Cortex of kidney (tissue), 1 donor: ENCODE measurements at places on chromosomes 6 and 20.

DNA sequence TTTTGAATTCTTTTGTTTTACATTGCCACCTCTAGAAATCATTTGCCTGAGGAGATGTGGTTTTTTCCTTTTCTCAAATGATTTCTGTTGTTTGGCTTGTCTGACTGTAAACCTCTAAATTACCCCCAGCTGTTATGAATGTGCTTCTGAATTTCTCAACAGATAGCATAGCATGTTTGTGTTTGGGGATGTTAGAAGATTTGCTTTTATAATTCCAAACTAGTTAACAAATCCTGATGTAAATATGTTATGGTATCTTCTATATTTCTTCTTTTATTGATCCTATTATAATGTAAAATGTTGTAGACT is 31.6 kb upstream of the EZR start:
- no peak for DNase-seq

GRCh38 chr6:91020744-91021143 is 433.9 kb upstream of the MAP3K7 start:
- no peak for DNase-seq

- no peak for DNase-seq
These were observed 8.7 kb upstream of the ILRUN start for GRCh38 chr6:34705241-34705640.

GRCh38 chr6:33057222-33058150 is 16.0 kb downstream of the HLA-DPA1 start:
- DNase-seq, result no peak

GRCh38 chr6:28900577-28901256 is 23.1 kb downstream of the TRIM27 start:
- no peak for DNase-seq

GRCh38 chr6:33320315-33321181 is 3.0 kb upstream of the ZBTB22 start:
- no peak for DNase-seq

GRCh38 chr6:168411793-168412192 is 29.2 kb upstream of the SMOC2 start:
- no peak for DNase-seq

DNA sequence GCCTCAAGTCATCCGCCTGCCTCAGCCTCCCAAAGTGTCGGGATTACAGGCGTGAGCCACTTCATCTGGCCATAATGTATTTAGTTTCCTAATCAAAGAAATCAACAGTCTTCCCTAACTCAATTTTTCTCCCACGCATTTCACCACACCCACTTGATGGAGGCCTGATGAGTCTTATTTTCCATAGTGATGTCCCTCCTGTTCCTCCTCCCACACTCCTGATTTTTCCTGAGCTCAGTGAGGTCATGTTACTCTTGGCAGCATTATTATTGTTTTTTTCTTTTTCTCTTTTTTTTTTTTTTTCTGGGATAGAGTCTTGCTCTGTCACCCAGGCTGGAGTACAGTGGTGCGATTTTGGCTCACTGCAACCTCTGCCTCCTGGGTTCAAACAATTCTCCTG is 8.9 kb downstream of the ABRACL start:
- DNase-seq, result no peak

DNA sequence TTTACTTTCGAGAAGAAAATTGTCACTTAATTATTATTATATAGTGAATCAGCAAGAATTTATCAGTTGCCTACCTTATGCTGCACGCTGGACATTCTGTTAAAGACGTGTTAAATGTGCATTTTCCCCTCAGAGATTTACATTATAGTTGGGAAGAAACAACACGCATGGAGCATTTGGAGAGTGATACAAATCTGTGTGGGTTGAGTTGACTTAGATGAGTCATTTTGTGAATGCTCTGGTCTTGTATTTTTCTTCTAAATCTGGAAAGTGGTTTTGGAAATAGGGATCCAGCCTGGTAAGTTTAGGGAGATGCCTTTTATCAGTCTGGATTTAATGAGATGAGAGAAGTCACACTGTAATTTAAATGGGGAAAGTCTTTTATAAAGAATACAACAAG is 24.0 kb upstream of the SMIM26 start:
- DNase-seq, result no peak

DNA sequence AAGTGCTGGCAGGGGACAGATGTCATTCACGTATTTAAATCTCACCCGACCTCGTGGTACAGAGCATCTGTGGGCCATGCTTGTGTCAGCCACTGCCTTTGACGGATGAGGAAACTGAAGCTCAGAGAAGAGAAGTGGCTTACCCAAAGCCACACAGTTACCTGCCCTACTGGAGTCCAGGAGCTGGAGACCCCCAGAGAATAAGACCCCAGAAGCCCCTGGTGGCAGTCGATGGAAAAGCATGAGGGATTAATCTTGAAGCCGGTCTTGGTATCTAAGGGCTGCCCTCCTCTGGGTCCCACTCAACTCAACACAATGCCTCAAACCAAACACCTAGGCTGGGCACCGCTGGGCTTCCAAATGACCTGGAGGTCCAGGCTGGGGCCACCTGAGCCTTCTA is 83.1 kb downstream of the GRM4 start:
- DNase-seq, result no peak

DNA sequence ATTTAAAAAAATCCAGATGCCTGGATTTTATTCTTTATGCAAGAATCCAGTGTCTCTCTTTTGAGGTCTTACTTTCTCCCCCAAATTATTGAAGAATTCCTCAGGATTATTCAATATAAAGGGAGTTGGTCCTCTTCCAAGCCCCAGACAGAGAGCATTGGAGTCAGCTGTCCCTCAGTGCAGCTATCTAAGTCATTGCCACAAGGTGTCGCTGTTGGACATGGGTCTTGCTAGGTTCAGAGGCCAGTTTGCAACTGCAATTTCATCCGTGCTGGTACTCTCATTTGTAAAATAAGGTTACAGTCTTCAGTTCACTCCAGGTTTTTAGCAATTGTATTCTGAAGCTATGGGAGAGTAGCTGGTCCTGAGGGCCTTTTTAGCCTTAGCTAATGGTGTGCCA is 27.8 kb downstream of the CCN2 start:
- DNase-seq, result no peak

GRCh38 chr20:9597547-9597946 is 83.2 kb downstream of the LAMP5 start:
- no peak for DNase-seq

DNA sequence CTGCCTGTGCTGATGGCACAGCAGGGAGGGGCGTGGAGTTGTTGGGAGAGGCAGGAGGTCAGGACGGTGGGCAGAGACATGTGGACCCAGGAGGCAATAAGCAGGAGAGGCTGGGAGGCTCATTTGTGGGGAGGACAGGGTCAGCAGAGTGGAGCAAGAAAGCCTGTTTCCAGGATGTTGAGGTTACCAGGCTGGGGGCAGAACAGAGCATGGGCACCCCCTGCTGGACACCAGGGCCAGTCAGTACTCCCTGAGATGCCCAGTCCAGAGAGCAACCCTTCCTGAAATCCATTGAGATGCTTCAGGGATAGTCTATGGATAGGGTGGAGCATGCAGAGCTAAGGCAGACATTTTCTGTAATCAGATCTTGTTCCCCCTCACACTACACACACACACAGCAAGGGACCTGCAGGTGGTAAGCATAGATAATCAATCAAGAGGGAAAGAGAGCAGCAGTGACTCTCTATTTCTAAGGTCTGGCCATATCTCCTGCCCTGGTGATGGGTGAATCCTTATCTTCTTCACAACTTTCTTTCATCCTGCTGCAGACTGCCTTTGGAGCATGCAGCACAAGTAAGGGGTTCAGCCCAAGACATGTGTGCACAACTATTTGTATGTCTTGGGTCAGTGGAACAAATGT is 41.7 kb downstream of the MOCS1 start:
- DNase-seq, result no peak

- DNase-seq, result no peak
These were observed 731 bp downstream of the MAK start for GRCh38 chr6:10837622-10837994.

- no peak for DNase-seq
These were observed 1.7 kb upstream of the BLCAP start for GRCh38 chr20:37529214-37529967.
